ENCODE measurements at places on chromosomes 3 and 15.

GRCh38 chr3:156761007-156761406, 65.1 kb upstream of the LEKR1 start:
- DNase-seq = no peak

DNA sequence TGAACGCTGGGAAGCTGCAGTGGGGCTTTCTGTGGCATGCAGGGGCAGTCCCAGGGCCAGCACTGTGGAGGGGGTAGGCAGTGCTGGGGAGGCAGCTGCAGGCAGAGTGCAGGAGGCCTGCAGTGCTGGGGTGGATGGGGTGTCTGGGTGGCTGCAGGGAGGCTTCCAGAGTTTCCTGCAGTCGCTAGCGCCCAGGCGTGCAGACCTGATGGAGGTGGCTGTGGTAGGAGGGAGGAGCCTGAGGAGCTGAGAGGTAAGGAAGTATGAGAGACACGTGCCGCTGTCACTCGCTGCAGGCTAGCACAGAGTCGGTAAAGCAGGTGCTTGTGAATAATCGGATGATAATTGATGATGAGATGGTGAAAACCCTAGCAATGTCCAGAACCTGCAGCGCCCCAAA, 16.3 kb downstream of the SYNM start:
- no peak for DNase-seq

DNA sequence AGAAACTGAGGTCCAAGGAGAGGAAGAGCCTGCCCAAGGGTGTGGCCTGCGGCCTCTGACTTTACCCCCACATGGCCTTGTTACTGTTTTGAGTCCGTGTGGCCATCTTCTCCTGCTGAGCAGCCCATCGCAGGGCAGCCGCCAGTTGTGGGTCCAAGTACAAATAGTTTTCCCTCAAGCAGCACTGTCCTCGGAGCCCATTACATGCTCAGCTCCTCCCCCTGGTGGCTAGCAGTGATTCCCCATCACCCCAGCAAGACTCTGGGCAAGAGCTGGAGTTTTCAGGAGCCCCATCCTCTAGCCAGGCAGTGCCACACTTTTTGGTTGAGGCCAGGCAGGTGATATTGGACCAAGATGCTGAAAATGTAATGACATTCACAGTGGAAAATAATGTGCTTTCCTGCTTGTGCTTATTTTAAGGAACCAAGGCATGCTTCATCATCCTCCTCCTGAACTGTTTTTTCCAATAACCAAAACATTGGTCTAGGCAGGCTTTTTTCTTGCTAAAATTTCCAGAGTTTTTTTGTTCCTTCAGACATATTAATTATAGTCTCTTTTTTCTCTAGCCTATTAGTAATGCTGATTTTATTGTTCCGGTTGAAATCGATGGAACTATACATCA, 23.2 kb upstream of the VILL start:
- no peak for DNase-seq

- DNase-seq = no peak
These were observed 167.6 kb downstream of the ABHD5 start for GRCh38 chr3:43858294-43858701.

DNA sequence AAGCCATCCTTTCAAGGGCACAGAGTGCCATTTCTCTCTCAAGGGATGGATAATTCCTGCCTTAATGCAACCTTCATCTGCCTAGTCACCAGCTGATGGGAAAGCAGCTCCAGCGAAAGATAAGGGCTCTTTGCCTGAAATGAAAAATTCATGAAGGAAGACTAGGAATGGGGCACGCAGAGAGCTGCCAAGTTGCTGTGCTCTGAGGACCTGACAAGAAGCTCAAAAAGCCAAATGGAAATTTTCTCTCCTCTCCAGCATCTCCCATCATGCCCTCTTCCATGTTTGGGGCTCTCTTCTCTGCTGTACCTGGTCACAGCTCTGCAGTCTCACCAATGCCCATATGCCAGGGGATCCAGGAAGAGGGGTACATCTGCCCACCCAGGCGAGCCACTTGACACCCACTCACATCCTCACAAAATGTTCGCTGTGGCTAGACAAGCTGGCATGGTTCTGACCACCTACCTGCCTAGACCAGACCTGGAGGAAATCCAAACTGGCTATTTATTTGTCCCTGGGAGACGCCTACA, 29.3 kb upstream of the ABHD2 start:
- no peak for DNase-seq

DNA sequence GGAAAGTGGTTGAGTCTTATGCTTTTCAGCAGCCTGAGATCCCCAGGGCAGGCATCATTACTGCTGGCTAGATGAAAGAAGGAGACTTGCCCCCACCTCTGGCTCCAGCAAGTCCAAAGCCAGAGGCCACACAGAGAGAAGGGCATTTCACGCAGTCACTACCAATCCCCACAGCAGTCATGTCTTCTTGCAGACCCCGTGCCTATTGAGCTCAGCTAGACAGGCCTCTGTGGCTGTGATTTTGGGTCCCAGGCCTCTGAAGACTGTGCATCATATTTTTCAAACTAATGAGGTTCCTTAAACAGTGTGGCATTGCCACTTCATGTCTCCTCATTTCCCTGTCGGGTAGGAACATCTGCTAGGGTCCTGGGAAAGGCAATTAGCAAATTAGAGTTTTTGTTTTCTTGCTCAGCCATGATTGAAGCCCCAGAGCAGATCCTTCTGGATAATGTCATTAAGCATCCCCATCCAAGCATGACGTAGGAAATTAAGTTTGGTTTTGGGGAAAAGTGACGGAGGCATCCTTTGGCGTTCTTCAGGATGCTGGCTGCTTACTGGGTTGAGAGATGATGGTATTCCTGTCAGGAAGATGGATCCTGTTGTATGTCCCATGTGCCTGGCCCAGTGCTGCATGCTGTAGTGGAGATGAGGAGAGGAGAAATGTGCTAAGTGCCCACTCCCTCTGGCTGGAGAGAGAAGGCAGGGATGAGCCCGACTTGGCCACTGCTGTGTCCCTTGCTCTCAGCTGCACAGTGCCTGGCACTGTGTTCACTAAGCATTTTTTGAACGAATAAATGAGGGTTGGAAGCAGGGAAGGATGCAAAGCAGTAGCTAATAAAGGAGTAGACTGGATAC, 7.0 kb downstream of the SPSB4 start:
- DNase-seq = no peak

- no peak for DNase-seq
These were observed 301.8 kb upstream of the PDZRN3 start for GRCh38 chr3:73926360-73927202.

DNA sequence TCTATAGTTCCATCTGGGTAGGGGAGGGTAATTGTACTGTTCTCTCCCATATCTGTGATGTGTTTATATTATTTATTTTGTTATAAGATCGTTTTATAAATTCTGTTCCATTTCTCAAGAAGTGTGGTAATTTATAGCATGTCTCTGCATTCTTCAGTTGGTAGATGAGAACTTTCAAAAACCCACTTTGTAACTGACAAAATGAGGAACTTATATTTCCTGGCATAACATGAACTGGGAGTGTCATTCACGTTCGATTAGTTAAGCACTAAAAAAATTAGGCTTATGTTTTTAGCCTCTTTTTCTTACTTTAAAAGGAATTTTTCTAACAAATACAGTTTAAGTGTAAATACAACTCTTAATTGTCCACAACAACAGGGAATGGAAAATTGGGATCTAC, 230.8 kb downstream of the CGGBP1 start:
- no peak for DNase-seq

GRCh38 chr15:50758712-50759205, 6.7 kb downstream of the SPPL2A start:
- DNase-seq = no peak

GRCh38 chr3:38095669-38096483, 41.1 kb downstream of the ACAA1 start:
- DNase-seq = no peak

DNA sequence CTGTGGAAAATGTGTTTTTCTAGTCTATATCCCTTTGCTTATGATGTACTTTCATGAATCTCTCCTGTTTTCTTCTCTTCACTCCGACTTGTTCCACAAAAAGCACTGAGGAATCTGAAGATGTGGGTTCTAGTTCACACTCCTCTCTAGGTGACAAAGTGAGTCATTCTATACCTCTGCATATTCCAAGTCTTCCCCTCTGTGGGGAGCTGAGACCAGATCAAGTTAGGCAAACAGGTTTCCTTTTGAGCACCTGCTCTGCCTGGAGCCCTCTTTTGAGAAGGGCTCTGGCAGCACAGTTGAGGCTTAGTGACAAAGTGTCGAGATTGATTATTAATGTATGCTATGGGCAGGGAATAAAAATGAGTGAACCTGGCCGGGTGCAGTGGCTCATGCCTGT, 82.4 kb upstream of the VGLL4 start:
- DNase-seq = no peak

- DNase-seq = no peak
These were observed 39.6 kb downstream of the RASGRF1 start for GRCh38 chr15:79051029-79051428.

DNA sequence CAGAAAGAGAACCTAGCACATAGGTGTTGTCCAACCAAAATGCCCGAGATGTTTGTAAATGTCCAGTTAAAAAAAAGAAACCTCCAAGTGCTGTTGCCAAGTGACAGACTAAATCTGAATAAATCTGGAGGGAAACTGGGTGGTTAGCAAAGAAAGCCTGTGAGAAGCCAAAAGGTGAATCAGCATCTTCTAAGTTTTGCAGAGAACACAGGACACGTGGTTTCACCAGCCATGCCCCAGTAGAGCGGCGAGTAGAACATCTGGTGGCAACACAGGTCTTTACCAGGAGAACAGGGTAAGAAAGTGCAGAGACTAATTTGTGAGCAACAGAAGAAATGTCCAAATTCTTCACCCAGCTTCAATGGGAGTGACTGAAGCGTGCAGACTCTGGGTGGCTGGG, 986.0 kb downstream of the ROBO2 start:
- no peak for DNase-seq

DNA sequence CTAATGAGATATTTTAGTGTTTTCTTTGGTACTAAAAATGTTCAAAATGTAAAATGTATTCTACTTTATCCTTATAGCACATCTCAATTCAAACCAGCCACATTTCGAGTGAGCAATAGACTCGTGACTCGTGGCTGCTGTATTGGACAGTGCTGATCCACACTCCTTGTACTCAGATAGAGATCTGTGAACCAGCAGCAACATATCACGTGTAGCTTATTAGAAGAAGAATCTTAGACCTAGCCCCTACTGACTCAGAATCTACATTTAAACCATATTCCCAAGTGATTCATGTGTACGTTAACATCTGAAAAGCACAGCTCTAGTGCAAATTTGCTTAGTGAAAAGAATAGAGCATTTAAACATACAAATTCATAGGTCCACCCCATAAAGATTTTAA, 130.9 kb downstream of the IL1RAP start:
- no peak for DNase-seq

GRCh38 chr3:64094713-64095079, 71.4 kb upstream of the PSMD6 start:
- no peak for DNase-seq

DNA sequence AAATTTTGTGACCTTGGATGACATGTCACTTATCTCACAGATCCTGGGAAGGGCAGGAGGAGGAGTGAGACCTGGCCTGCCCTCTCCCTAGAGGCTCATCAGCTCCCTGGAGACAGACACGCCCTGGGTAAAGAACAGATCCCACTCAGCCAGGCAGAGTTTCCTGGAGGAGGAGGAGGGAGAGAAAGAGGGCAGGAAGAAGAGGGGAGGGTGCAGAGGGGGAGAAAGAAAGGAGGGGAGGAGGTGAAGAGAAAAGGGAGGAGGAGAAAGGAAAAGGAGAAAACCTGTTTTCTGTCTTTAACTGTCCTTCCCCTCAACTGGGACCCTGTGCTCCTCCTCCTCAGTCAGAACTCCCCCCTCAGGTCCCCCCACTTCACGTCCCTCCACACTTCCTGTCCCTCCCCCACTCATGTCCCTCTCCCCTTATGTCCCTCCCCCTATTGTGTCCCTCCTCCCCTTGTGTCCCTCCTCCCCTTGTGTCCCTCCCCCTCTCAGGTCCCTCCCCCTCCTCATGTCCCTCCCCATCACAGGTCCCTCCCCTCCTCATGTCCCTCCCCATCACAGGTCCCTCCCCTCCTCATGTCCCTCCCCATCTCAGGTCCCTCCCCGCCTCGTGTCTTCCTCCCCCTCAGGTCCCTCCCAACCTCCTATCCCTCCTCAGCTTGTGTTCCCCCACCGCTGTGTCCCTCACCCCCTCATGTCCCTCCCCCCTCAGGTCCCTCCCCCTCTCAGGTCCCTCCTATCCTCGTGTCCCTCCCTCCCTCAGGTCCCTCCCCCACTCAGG, 52.3 kb upstream of the CGNL1 start:
- DNase-seq = no peak

GRCh38 chr3:32106929-32107362, 526 bp downstream of the GPD1L start:
- no peak for DNase-seq

DNA sequence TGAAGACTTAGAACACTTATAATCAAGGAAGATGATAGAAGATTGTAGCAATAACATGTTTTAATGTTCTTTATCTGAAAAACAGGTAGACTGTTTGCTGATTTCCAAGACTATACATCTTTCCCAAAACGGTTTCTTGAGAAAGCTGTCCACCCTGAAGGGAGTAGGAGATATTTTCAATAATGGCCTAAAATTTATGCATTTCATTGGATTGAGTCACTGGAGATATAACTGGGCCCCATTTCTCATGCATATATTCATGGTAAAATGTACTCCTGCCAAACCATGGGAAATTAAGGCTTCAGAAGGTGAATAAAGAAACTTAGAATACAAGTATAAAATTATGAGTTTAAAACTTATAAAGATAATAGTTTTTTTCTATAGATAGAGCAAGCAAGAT, 143.9 kb downstream of the LSAMP start:
- DNase-seq = no peak

DNA sequence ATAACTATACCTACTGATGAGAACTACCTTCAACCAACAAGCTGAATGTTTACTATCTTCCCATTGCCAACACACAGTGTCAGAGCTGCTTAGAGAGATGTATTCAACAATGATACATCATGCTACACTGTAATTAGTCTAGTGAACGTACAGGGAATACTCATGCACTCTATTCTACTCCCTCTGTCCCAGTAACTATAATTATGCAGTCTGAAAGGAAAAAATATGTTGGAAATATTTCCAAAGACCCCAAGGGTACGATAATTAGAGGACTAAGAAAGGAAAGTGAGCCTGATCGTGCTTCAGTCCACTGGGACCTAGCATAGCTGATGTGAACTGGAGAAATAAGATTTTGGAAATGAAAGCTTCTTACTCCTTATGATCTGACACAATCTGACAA, 36.9 kb upstream of the FSIP1 start:
- DNase-seq = no peak

GRCh38 chr3:97340940-97341339, 423.6 kb upstream of the ARL6 start:
- DNase-seq = no peak

- no peak for DNase-seq
These were observed 28.1 kb upstream of the CD200R1L start for GRCh38 chr3:112874725-112875124.

DNA sequence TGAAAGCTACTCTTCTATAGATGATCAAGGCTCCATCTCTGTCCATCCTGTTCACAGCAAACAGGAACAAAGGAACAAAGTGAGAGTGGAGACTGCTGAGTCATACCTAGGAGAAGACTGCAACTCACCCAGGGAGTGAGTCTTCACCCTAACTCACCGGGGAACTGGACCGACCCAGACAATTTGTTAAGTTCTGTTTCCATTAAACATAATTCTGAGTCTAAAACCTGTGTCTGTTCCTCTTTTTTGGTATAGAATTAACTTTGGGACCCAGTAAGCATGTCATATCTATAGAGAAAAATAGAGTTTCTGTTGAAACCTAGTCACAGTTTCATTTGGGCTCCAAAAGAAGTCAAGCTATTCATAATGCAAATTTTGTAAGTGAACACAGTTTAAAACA, 21.6 kb downstream of the CCDC80 start:
- no peak for DNase-seq

Measured in GM12864 (cell line).